Tongue (tissue), 3 donors: ENCODE measurements at places on chromosomes 13 and 19. TPM values are rescaled to one million over a fixed set of nuclear protein-coding genes. Genes with fewer than 3 reads are reported as not detected.

DNA sequence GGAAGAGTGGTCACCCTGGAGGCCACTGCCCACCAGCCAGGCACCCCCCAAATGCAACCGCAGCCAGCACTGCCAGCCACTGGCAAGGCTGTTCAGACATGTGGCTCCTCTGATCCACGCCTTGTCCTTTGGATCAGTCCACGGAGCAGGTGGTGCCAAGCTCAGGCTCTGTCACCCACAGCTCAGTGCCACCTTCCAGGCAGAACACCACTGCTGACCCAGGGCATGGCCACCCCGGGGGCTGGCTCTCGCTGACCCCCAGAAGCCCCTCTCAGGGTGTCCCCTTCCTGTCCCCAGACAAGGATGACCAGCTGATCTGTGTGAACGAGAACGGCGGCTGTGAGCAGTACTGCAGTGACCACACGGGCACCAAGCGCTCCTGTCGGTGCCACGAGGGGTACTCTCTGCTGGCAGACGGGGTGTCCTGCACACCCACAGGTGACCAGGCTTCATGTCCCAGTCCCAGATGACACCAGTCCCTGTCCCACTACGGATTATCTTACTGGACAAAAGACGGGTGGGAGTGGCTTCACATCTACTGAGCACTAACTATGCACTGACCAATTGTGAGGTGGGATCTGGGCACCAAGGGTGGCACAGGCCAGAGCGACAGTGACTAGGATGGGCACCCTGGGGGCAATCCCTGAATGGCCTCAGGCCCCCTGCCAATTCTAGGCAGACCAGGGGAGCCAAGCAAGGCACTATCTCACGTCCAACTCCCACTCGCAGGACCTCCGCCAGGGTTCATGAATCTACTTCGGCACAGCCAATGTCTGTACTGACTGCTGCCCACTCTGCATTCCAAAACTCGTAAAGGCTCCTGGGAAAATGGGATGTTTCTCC, 7.0 kb upstream of the F10 start:
- no peak for DNase-seq

- DNase-seq = peak; percentile 79
These were observed 75.9 kb downstream of the ESD start for GRCh38 chr13:46721054-46721453.

- DNase-seq = no peak
These were observed 319 bp downstream of the FRY start for GRCh38 chr13:32031815-32032370.

DNA sequence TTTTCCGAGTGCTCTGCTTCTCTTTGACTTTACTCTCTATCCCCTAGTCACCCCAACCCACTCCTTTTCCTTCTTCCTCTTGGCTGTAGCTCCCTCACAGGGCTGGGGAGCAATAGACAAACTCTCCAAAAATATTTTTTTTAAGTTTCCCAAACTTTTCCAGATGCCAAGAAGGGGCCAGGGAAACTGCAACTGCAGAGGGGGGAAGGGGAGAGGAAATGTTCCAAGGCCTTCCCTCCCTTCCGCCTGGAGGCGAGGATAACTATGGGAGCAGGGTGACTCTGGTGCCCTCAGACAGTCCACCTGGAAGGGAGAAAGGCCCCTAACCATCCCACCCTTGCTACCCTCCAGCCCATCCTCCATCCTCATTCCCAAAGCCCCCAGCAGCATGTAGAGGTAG, 49.4 kb downstream of the LYL1 start:
- peak; percentile 73 for DNase-seq

GRCh38 chr19:23512151-23512925, 117.1 kb upstream of the ZNF91 start:
- no peak for DNase-seq

GRCh38 chr13:39516096-39516495, 86.9 kb downstream of the LHFPL6 start:
- peak; percentile 45 for DNase-seq

The IRGC gene
- not detected for total RNA-seq

The KIR2DL3 gene
- total RNA-seq = not detected
